ENCODE measurements at places on chromosomes 11 and 22.
A peak's percentile ranks its signal among the peaks of the same experiment; 100 is the strongest.

DNA sequence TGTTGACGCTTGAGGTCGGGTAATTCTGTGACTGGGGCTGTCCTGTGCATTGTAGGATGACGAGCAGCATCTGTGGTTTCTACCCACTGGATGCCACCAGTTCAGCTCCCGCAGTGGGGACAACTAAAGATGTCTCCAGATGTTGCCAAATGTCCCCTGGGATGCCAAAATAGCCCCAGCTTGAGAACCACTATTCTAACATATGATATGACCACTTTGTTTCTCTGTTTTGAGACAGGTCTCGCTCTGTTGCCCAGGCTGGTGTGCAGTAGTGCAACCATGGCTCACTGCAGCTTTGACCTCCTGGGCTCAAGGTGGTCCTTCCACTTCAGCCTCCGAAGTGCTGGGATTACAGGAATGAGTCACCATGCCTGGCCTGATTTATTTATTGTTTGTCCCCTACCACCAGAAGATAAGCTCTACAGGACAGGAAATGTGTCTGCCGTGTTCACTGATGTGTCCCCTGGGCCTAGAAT, 4.4 kb upstream of the MEN1 start:
- DNase-seq, result no peak

- DNase-seq, result no peak
Observed at GRCh38 chr11:71283971-71284441, 31.6 kb upstream of the SHANK2 start.

DNA sequence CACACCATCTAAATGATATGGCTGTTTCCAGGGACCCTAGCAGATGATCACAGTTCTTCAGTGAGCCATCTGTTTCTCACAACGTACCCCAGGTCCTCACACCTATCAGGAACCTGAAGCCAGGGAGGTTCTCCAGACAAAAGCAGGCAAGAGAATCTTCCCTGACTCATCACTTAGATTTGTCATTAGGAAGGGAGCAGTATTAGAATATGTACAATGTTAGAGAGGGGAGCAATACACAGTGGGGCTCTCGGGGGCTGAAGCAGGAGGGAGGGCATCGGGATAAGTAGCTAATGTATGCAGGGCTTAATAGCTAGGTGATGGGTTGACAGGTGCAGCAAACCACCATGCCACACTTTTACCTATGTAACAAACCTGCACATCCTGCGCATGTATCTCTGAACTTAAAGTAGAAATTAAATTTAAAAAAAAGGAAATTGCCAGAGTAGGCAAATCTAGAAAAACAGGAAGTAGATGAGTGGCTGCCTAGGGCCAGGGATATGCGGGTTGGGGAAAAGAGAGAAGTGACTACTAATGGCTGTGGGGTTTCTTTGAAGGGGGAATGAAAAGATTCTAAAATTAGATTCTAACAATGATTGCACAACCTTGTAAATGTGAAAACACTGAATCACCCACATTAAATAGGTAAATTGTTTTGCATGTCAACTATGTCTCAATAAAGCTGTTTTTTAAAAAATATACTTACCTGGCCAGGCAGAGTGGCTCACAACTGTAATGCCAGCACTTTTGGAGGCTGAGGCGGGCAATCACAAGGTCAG, 14.4 kb downstream of the C22orf42 start:
- no peak for DNase-seq

GRCh38 chr11:126265811-126266210, 2.9 kb downstream of the SRPRA start:
- DNase-seq, result peak; percentile 11
